Endodermal cell (in vitro differentiated cells): ENCODE measurements at places on chromosomes 11 and 22. TPM values are rescaled to one million over a fixed set of nuclear protein-coding genes. Genes with fewer than 3 reads are reported as not detected.

DNA sequence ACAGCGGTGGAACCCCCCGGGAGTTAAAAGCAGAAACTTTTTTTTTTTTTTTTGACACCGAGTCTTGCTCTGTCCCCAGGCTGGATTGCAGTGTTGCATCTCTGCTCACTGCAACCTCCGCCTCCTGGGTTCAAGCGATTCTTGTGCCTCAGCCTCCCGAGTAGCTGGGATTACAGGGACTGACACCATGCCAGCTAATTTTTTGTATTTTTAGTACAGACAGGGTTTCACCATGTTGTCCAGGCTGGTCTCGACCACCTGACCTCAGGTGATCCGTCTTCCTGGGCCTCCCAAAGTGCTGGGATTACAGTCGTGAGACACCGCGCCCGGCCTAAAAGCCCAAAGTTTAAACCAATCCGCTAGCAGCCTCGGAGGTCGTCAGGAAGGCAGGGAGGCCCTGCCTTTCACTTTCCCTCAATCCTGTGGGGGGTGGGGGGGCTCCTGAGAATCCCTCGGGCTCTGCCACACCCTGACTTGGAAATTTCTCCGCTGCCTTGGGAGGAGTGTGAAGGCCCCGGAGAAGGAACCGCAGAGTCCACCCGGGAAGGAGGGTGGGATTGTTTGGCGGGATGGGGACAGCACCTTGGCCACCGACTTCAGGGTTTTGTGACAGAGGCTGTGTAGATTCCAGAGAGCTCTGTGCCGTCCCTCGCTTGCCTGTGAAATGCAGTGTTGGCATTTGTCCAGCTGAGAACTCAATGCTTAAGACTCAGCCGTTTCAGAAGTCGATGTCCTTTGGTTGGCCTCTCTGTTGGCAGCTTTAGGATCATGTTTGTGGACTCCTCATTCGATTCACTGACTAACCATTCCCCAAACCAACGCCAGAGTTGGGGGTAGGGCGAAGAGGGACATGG is 1.0 kb downstream of the ARHGAP8 start:
- peak; percentile 69 for DNase-seq

Gene APOA4
- total RNA-seq: 0.25 to 0.38 TPM in 2 of 3 replicates, not detected in the other

Gene CECR2
- total RNA-seq: 98.9 to 107 TPM (median 104 TPM) in 3 replicates

Gene RASD2
- 0.15 to 0.80 TPM (median 0.15 TPM) in 3 replicates for total RNA-seq

DNA sequence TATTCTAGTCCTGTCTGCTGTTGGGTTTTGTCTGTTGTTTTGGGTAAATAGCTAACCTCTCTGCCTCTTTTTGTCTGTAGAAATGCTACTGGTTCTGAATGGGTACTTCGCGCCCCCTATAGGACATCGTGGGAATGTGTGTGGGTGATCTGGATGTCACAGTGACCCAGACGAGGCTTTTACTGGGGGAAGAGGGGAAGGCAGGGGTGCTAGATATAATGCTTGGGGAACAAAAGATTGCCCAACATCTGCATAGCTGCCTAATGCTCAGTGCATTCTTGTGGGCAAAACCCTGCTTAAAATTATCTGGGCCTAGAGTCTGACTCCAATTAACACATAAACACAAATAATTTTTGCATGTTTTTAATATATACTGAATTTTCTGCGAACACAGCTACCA is 57.7 kb downstream of the BMAL1 start:
- DNase-seq: peak; percentile 93

- DNase-seq: no peak
These were observed 379.9 kb downstream of the TTC28 start for GRCh38 chr22:28299753-28300152.

Gene OR4C13
- total RNA-seq: not detected in 2 replicates

Gene ACTN3
- total RNA-seq: 1.7 and 1.8 TPM in 2 replicates

Gene TNNI2
- not detected in 3 replicates for total RNA-seq

Gene UBQLN3
- 0.21 to 0.24 TPM in 2 of 3 replicates, not detected in the other for total RNA-seq

DNA sequence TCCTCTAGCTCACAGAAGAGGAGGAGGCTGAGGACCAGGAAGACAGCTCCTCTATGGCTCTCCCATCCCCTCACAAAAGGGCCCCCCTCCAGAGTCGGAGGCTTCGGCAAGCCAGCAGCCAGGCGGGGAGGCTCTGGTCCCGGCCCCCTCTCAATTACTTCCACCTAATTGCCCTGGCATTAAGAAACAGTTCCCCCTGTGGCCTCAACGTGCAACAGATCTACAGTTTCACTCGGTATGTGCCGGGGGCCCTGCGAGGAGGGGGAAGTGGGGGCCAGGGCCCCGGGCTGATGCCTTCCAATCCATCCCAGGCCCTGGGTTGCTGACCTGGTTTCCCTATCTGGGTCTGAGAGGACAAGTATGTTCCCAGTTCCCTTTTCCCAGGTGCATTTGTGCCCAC is 7.9 kb downstream of the FOXR1 start:
- DNase-seq: peak; percentile 55

Gene MMP27
- not detected in 3 replicates for total RNA-seq

Gene CD248
- total RNA-seq: 0.40 and 0.99 TPM in 2 replicates

Gene DCHS1
- 12.1 to 14.6 TPM (median 13.7 TPM) in 3 replicates for total RNA-seq
